ENCODE measurements at places on chromosomes 11 and 22. TPM values are rescaled to one million over a fixed set of nuclear protein-coding genes. Genes with fewer than 3 reads are reported as not detected.
A peak's percentile ranks its signal among the peaks of the same experiment; 100 is the strongest.

DNA sequence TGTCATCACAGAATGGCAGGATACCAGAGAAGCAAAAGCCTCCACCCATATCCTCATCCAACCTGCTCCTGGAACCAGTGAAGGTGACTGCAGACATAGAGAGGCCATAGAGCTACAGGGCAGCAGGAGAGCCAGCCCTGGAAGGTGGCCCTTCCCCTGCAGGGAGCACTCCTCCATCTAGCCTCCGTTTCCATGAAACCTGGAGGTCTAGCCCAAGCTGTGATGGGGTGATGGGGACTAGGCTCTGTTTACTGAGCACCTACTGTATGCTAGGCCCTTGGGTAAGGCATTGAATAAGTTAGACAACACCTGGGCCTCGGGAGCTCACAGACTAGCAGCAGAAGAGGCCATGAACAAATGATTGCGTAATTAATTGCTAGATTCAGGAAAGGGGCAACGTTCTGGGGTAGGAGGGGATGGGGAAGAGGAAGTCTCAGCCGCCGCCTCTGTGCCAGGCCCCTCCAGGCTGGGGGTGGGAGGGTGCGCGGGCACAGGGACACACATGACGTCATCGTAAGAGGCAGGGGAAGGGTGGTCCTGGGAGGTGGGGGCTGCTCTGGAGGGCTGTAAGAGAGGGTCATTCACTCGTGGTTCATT is 784 bp upstream of the SYNGR1 start:
- no peaks in the 10 kb centered on the region for H3K36me3 ChIP-seq
- no peak for DNase-seq
- peak overlapping the region; percentile 61 for H3K4me3 ChIP-seq
- H3K27me3 ChIP-seq: peaks cover 6% of the 10 kb centered on the region
- H3K27ac ChIP-seq: no peak overlapping the region
- H3K4me1 ChIP-seq: peaks cover 4% of the 10 kb centered on the region

DNA sequence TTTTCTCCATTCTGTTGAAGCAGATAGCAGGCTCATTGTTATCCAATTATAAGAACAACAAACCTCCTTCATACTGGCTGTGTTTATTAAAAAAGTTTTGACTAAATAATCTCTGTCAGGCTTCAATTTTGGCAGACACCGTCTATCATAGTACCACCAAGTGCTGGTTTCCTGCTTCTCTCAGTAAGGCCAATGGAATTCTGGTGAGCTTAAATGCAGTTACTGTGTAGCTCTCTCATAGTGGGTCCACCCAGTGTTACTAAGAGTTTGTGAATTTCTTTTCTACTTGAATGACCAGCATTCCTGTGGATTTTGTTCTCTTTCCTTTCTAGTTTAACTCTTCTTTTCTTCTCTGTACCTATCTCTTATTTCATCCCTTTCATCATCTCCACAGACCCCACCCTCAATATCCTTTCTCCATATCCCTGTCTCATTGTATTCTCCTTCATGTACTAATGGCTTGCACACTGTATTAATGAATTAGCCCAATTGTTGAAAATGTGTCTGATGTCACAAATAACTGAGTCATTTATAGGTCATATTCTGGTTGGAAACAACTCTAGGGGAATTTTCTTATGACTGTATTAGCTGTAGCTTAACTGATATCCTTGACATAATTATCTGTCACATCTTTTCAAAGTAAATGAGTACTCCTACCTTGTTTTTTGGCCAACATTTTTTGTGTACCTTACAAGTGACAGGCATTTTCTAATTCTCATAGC is 372.1 kb downstream of the FAT3 start:
- no peak for DNase-seq
- no peaks in the 10 kb centered on the region for H3K4me1 ChIP-seq
- H3K27ac ChIP-seq: no peak overlapping the region
- H3K27me3 ChIP-seq: no peaks in the 10 kb centered on the region
- H3K36me3 ChIP-seq: no peaks in the 10 kb centered on the region

- no peaks in the 10 kb centered on the region for H3K27me3 ChIP-seq
- H3K4me3 ChIP-seq: no peak overlapping the region
- H3K27ac ChIP-seq: no peak overlapping the region
- H3K36me3 ChIP-seq: peaks cover 3% of the 10 kb centered on the region
These were observed 23.1 kb downstream of the PIH1D2 start for GRCh38 chr11:112050721-112051120.

GAL3ST1 gene
- total RNA-seq: not detected

DNA sequence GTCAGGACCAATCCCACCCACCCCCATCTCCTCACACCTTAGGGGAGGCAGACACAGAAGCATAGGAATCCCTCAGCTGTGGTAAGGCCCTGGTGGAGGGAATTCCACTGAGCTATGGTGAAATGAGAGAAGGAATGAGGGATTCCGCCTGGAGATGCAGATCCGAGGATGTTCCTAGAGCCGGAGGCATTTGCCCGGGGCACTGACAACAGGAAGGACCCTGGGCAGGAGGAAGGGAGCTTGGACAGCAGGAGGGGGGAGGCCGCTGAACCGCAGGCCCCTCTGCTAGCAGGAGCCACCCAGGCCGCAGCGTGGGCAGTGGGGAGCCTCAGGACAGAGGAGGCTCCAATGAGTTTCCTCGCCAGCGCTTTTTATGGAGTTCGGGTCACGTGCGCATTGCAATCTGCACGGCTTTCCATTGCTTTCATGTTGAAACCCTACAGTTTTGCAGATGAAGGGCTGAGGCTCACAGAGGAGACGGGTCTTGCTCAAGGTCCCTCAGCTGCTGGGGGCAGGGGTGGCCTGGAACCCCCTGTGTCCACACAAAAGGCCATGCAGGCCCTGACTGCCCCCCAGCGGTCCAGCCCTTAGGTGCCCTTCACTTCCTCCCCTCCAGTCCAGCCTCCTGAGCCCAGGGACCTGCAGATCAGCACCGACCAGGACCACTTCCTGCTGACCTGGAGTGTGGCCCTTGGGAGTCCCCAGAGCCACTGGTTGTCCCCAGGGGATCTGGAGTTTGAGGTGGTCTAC is 15.5 kb downstream of the CSF2RB start:
- no peak for DNase-seq
- H3K27me3 ChIP-seq: no peaks in the 10 kb centered on the region
- H3K4me1 ChIP-seq: no peaks in the 10 kb centered on the region
- H3K4me3 ChIP-seq: no peak overlapping the region
- H3K36me3 ChIP-seq: peaks cover 3% of the 10 kb centered on the region

BIK gene
- not detected for total RNA-seq

MMP27 gene
- not detected for total RNA-seq

GRCh38 chr11:77102246-77103210 is at the start of gene OMP:
Gene OMP (plus strand): TSS chr11:77102840. CDS start chr11:77102840, 0 bp downstream.
- no peaks in the 10 kb centered on the region for H3K36me3 ChIP-seq
- H3K27me3 ChIP-seq: no peaks in the 10 kb centered on the region
- DNase-seq: no peak
- H3K27ac ChIP-seq: no peak within 1 kb of the TSS

MMP10 gene
- 15.0 TPM for total RNA-seq

ABTB2 gene
- total RNA-seq: 0.25 TPM

C11orf16 gene
- not detected for total RNA-seq

OR5B21 gene
- not detected for total RNA-seq

DNA sequence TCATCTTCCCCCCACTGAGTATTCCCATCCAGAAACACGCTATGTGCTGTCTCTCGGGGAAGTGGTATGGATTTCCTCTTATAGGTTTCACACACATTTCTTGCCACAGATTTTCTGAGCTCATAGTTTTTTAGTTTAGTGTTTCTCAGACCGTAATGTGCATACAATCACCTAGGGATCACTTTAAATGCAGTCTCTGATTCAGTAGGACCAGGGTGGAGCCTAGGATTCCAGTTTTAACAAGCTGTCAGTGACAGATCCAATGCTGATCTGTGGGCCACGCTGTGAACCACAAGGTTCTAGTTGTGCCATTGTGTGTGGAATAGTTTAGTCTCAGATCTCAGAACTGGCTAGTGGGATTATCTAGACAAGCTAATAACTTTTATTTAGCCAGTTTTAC is 23.7 kb upstream of the CXCR5 start:
- no peaks in the 10 kb centered on the region for H3K27me3 ChIP-seq
- no peak overlapping the region for H3K27ac ChIP-seq
- no peak for DNase-seq
- no peak overlapping the region for H3K4me3 ChIP-seq
- no peaks in the 10 kb centered on the region for H3K4me1 ChIP-seq
- no peaks in the 10 kb centered on the region for H3K36me3 ChIP-seq
